ENCODE measurements at places on chromosomes 4 and X.

DNA sequence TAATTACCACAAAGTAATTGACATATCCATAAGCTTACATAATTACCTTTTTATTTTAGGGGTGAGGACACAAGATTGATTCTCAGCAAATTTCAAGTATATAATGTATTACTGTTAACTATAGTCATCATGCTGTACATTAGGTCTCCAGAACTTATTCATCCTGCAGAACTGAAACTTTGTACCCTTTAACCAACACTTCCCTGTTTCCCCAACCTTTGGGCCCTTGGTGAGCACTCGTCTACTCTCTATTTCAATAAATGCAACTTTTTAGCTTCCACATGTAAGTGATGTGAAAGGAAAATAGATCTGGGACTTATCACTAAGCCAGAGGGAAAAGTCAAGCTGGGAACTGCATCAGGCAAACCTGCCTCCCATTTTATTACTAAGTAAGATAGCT is 33.6 kb upstream of the CCNG2 start:
- no peak for DNase-seq

GRCh38 chrX:39850630-39851152 is 247.1 kb downstream of the BCOR start:
- no peak for DNase-seq

GRCh38 chr4:87078987-87079486 is 141.4 kb downstream of the KLHL8 start:
- no peak for DNase-seq

GRCh38 chrX:150605603-150606002 is 37.2 kb downstream of the MTM1 start:
- no peak for DNase-seq

DNA sequence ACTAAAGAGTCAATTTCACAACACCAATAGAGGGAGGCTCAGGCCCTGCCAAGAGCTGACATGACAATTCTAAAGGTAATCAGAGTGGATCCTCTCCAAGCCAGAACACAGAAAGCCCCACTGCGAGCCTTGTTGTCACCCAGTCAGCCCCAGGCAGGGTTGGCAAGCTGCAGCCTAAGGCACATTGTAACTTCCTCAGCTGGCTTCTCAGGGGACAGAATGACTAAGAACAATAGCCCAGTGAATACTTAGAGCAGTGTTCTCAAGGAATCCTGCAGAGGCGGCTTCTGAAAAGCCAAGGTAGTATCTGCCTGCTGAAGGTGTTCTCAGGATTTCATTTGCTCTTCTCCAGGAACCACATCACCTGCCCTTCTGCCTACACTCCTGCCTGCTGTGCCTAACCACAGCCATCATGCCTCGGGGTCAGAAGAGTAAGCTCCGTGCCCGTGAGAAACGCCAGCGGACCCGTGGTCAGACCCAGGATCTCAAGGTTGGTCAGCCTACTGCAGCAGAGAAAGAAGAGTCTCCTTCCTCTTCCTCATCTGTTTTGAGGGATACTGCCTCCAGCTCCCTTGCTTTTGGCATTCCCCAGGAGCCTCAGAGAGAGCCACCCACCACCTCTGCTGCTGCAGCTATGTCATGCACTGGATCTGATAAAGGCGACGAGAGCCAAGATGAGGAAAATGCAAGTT is at the start of gene MAGEB4:
Gene MAGEB4 (plus strand): TSS at position 277 of the 692 bp plus-strand sequence. CDS start 136 bp downstream, at position 413.
- no peak for DNase-seq

- DNase-seq = no peak
Observed at GRCh38 chr4:182770259-182770995, 146.8 kb downstream of the DCTD start.

DNA sequence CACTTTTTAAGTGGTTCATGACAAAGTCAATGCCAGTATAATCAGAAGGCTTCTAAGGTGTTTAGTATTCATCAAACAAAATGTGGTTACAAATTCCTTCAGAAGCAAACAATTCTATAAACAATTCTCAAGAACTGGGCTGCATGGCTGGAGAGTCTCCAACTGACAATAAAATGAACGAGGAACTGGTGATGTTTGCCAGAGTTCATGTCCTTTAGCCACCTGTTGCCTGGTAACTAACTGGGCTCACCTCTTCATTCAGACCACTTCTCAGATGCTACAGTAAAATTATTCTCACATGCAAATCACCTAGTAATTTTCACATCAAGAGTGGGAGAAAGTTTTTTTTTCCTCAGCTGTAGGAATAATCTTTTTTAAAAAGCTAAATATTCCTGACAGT is 53.3 kb downstream of the CAMK2D start:
- no peak for DNase-seq

GRCh38 chrX:22365460-22365859 is 92.7 kb downstream of the CBLL2 start:
- DNase-seq = no peak

DNA sequence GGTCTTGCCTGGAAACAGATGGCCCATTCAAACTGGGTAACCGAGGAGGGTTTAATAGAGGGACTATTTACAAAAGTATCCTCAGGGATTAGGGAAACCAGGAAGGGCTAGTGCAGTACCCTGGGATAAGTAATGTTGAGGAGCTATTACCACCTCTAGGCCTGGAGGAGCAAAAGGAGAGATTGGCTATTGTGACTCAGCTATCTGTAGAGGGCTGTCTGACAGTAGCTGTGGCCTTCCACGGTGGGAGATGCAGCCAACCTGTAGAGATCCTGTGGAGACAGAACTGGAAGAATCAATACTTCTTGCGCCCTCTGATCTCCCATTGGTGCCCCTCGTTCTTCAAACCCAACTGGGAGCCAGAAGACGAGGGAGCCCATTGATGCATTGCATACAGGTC is 34.1 kb upstream of the RPS6KA3 start:
- DNase-seq = no peak

DNA sequence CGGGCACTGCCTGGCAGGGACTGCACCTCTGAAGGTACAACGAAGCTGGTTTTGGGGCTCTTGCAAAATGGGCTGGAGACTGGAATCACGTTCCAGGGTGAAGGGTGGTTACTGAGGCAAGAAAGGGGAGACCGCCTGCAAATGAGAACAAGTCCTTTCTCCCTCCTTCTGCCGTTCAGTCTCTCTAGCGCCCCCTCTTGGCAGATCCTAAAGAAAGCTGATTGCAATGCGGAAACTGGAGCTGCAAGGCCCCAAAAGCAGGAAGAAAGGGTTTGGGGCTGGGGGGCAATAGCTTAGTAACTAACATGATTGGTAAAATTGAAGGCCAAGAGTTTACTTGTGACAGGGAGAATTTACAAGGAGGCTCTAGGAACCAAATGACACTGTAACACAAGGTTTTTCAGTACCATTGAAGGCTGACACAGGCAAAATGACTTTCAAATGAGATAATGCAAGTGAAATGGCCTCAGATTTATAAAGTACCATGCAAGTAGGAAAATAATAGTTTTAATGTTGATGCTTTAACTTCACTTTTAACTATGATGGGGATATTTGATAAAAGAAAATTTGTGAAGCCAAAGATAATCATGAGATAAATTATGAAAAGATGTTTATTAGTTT is 222.7 kb upstream of the HAND2 start:
- DNase-seq = no peak

GRCh38 chr4:55345980-55346850 is at the start of gene SRD5A3:
Gene SRD5A3 (plus strand): TSS chr4:55346242. CDS start chr4:55346337, 95 bp downstream.
- DNase-seq = peak; percentile 50

- DNase-seq = no peak
Observed at GRCh38 chrX:154800478-154801210, 4.6 kb downstream of the MPP1 start.

DNA sequence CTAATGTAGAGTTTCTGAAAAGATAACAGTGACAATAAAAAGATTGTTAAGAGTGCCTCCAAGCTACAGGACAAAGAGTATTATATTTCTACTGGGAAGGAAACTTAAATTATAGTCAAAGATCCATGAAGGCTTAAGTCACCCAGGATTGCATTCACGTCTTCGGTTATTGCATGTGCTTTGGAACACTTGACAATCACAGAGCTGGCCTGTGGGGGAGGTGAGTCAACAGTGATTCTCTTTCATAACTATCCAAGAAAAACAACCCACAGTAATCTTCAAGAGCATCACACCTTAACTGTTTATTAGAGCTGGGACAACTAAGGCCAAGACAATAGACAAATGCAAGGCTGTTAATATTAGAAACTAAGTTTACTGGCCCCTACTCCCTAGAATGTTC is 40.3 kb downstream of the PDGFC start:
- DNase-seq = no peak

GRCh38 chrX:11111037-11111851 is at the start of gene HCCS:
Gene HCCS (plus strand): TSS chrX:11111332. CDS start chrX:11112061, 729 bp downstream.
- peak; percentile 68 for DNase-seq

GRCh38 chrX:49177338-49177833 is 5.7 kb downstream of the PLP2 start:
- DNase-seq = no peak

- no peak for DNase-seq
Observed at GRCh38 chr4:36280555-36280954, 861 bp upstream of the DTHD1 start.

DNA sequence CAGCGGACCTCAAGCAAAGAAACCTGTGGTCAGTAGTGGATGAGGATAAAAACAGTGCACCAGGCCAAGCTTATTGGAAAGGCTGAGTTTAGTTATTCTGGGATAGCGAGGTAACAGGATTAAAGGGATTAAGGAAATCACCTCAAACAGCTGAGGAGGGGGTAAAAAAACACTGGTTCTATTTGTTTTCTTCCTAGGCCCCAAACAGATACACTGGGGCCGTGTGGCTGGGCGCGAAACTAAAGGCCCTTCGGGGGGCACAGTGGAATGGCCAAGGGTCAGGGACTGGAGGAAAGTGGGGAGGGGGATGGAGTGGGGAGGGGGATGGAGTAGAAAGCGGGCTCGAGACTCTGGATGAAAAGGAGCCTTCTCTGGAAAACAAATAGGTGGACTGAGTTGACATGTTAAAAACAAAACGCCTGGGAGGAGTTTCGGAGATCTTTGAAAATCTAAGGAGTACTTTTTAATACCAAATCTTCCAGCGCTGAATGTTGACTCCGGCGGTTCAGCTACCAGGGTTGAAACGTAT is 2.9 kb downstream of the SOX3 start:
- no peak for DNase-seq

DNA sequence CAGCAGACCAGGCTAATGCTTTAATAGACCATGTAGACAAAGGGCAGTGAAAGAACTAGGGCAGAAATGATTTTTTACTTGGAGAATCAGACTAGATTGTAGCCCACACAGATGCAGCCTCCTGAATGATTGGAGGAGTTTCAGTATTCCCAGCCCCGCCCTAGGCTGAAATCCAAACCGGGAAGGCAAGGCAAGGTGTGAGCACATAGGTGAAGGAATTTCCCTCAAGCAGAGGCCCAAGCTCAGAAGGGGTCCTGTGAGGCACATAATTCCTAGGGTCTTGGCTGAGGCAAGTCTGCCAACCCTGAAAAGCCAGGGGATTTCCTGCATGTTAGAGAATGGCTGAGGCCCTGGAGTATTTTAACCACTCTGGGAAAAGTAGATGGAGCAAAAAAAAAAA is 56.4 kb upstream of the PAK3 start:
- no peak for DNase-seq
